ENCODE measurements at places on chromosomes 13 and 19.

DNA sequence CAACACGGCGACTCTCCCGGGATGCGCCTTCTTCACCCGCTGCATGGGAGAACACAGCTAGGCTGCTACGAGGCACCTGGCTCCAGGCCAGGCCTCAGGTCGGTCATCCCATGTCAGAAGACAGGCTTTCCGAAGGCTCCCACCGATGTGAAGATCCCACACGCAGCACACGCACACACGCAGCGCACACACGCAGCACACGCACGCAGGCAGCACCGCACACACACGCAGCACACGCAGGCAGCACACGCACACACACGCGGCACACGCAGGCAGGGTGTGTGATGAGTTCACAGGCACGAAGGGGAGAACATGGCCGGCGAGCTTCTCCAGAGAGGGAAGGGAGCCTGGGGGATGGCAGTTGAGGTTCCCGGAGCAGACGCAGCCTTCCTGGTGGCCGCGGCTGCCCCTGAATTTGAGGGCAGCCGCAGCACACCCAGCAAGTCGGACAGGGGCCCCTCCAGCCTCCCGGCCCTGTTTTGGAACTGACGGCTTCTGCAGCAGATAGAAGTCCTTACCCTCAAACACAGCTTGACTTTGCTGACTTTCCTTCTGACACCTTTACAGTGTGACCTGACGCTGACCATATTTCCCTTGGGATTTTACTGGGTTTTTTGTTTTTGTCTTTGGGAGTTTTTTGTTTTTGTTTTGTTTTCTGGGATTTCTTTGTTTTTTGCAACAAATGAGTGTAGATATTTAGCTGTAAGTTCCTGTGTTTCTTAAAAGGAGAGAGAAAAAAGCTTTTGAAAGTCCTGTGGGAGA, 55.9 kb downstream of the RASA3 start:
- no peak for DNase-seq

DNA sequence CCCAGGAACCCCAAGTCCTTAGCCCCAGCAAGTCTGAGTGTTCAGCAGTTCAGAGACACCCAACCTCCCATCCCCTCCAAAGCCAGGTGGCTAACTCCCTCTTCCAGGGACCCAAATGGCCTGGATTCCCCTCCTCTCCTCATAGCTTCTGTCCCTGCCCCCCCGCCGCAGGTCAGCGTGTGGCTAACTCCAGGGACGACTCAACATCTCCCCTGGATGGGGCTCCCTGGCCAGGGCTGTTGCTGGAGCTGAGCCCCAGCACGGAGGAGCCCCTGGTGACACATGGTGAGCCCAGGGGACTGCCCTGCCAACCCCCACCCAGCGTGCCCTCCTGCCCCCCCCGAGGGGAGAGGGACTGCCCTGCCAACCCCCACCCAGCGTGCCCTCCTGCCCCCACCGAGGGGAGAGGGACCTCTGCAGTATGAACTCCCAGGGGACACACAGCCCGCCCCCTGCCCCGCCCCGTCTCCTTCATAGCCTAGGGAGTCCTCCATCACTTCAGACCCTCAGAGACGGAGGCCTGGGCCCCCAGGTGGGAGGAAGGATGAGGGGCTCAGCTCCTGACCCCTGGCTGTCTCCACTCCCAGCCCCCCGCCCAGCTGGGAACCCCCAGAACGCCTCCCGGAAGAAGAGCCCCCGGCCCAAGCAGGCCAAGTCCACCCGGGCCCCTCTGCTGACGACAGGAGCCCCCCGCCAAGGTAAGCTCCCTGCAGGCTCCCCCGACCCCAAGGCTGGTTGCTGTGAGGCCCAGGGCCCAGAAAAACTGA, 1.7 kb downstream of the SSC5D start:
- DNase-seq: no peak

GRCh38 chr13:50843257-50844083, at the start of gene DLEU7:
Gene DLEU7, minus strand, starts transcription at chr13:50843692. Its CDS starts 46 bp downstream, at chr13:50843646.
- no peak for DNase-seq

- no peak for DNase-seq
Observed at GRCh38 chr19:1166872-1167573, 7.0 kb downstream of the SBNO2 start.

DNA sequence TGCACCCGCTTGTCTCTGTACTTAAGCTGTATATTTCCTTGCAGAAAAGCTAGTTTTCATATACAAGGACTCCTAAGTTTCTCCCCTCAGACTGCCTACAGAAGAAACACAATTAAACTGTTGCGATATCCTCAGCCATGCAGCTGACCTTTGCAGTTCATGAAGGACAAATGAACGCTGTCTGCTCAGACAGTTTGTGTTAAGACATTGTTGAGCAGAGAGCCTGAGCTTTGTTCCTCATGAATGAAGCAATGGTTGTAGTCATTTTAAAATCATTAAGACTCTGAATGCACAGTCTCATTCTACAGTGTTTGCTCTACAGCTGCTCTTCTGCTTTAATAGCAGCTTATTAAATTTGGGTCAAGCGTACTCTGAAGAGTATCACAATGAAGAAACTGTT, 23.2 kb upstream of the MAB21L1 start:
- no peak for DNase-seq

DNA sequence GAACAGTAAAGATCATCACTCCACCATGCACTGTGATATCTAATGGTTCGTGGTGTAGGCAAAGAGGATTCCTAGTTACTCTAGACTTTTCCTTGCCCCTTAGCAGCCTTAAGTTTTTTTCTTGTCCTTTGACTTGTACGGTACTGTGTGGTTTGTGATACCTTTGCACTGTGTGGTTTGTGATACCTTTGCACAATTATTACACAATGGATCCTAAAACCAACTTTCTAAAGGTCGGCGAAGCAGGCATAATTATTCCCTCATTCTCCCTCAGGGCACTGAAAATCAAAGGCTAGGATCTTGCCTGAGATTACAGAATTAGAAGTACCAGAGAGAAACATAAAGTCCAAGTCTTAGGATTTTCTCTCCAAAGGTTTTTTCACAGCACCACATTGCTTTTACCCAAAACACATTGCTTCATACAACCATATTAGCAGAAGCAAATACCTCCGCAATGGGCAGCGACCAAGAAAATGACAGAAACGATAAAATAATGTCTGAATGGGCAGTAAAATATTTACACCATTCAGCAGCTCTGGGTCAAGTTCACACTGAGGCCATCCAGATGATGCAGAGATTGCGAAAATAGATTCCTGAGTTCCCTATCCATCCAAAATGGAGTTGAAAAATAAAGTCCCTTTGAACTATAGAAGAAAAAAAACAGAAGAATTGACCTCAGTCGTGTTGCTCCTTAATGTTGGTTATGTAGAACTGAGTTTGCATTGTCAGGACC, 106.4 kb downstream of the FGF14 start:
- no peak for DNase-seq

GRCh38 chr19:1093330-1093729, 1.8 kb downstream of the POLR2E start:
- DNase-seq: no peak

- DNase-seq: no peak
Observed at GRCh38 chr13:93398167-93399035, 171.8 kb downstream of the GPC6 start.

DNA sequence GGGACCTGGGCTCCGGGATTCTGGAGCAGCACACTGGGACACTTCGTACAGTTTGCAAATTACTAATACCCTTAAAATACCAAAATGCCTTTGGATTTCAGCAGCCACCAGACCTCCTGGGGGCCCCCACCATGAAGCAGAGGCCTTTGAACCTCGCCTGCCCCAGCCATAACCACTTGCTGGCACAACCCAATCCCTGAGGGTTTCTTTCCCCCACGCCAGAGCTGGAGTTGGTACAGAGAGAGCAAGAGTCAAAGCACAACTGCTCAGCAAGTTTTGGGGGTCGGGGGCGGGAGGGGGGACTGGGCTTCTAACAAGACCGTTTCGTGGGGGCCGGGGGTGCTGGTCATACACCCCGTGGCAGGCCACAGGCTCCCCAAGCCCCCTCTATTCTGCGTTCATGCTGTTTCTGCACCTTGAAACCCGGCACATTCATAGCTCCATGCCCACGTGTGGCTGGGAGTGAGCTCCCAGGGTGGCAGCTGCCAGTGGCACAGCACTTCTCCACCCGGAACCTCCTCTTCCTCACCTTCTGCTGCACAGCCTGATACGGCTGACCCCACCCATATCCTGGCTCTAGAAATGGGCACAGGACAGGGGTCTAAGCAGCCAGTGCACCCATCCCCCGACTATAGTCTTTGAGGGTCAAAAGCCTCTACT, 17.1 kb downstream of the PLEKHF1 start:
- DNase-seq: no peak

DNA sequence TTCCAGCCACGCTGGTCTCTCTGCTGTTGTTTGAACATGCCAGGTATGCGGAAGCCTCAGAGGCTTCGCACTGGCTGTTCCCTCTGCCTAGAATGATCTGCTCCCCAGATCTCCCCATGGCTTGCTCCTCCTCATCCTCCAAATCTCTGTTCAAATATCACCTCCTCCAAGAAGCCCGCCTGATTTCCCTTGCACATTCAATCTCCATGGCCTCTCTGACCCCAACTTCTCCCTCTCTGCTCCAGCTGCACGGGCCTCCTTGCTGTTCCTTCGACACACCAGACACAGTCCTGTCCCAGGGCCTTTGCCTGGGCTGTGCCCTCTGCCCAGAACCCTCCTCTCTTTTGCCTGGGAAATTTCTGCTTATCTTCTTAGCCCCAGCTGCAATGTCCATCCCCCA, 52.5 kb upstream of the PTPRS start:
- DNase-seq: no peak

- peak; percentile 73 for DNase-seq
Observed at GRCh38 chr19:18932216-18932841, 8.7 kb downstream of the HOMER3 start.

GRCh38 chr13:66781241-66781640, 448.9 kb downstream of the PCDH9 start:
- no peak for DNase-seq

- DNase-seq: no peak
Observed at GRCh38 chr13:109684824-109685202, 101.6 kb downstream of the IRS2 start.

GRCh38 chr13:110341445-110342244, 34.6 kb downstream of the COL4A2 start:
- no peak for DNase-seq

DNA sequence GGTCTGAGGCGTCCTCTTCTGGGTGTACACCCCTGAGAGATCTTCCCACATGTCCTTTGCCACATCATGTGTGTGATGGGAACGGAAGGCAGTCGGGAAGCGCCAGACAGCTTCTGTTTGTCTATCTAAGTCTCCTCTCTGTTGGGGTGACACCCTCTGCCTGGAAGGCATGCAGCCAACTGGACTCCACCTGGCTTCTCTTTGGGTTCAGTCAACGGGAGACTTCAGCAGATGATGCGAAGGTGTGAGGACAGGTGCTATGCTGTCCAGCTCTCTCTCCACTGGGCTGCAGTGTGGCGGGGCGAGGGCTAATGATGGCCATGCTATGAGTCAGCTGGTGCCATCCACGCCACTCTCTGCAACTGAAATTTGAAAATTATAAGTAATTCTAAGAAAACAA, 14.3 kb upstream of the SBK3 start:
- DNase-seq: no peak

- DNase-seq: no peak
Observed at GRCh38 chr13:29230299-29230845, 365.1 kb downstream of the SLC7A1 start.

GRCh38 chr19:7152568-7152967, 83.1 kb downstream of the ZNF557 start:
- DNase-seq: peak; percentile 13

- DNase-seq: no peak
Observed at GRCh38 chr19:46963093-46963734, 56.4 kb upstream of the NPAS1 start.

DNA sequence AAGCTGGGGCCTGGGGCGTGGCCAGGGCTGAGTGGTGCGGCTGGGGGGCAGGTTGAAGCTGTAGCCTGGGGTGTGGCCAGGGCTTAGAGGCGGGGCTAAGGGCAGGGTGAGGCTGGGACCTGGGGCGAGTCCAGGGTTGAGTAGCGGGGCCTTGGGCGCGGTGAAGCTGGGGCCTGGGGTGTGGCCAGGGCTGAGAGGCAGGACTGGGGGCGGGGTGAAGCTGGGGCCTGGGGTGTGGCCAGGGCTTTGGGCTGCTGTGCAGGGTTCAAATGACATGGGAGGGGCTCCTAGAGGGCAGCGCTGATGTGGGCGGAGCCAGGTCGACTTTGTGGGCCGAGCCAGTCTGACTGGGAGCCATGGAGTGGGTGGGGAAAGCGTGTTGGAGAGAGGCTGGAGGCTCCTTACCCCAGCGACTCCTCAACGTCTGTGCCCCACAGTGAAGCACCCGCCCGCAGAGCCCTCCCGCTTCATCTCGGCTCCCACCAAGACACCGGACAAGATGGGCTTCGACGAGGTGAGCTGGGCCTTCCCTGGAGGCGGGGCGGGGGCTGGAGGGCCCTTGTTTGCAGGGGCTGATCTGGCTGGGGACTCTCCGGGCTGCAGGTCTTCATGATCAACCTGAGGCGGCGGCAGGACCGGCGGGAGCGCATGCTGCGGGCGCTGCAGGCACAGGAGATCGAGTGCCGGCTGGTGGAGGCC, 21.5 kb downstream of the COLGALT1 start:
- no peak for DNase-seq

DNA sequence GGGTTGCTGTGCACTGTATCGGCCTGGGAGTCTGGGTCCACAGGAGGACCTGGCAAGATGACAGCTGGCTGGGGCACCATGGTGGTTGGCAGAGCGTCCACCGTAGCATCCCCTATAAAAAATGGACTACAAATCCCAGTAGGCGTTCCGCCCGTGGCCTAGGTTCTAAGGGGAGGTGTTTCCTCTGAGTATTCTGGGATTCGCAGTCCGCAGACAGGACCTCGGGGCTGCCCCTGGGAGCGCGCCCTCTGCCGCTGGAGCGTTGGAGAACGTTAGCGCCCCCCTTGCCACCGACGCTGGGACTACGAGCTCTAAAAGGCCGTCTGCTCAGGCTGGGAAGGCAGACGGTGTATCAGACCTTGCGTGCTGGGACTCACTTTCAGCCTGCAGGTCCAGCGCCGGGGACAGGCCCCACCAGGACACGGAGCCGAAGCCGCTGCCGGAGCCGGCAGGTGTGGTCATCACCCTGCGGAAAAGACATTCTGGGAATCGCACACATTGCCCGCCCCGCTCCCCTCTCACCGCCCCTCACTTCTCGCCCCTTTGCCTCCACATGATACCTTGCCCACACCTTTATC, 372 bp downstream of the DNAAF3 start:
- DNase-seq: peak; percentile 59

DNA sequence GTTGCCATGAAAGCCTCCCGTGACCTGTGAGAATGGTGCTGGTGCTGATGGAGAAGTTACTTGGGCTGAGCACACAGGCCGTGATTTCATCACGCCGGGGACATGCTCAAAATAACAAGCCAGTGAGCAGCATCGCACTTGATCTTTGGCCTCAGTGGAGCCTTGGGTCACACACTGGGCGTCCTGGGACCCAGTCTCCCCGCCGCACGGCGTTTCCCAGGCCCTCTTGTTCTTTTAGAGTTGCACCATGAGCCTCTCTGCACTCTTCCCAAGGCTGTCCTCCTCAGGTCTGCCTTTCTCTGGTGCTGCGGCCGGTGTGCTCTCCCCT, 9.5 kb upstream of the NDUFS7 start:
- DNase-seq: no peak

- DNase-seq: no peak
Observed at GRCh38 chr19:17616961-17617806, 61.7 kb downstream of the COLGALT1 start.

GRCh38 chr13:91922969-91923592, 524.7 kb downstream of the GPC5 start:
- no peak for DNase-seq

Measured in stimulated activated naive CD8-positive, alpha-beta T cell treated with anti-CD3 and anti-CD28 coated beads, Interleukin-15, amount 100 ng/mL, for 72 hours (primary cell).